ENCODE measurements at places on chromosomes 11 and 22.

- no peak for DNase-seq
These were observed 18.0 kb upstream of the TMEM218 start for GRCh38 chr11:125129316-125129993.

GRCh38 chr11:86818462-86819192 is 18.3 kb downstream of the PRSS23 start:
- no peak for DNase-seq

DNA sequence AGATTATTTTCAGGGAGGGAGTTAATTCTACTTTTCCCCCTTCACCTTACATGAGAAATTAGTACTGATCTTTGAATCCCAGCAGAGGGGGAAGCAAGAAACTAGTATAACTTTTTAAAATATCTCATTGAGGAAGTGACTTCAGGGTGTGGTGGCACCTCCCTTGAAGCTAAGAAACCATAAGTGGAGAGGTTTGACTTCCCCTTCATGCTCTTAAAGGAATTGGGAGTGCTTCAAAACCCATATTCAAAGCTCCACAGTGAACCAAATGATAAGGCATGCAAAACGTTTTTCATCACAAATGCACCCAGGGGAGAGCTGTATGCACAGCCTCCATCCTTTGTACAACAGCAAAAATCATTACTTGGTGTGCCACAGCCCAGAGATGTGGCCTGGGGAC is 540 bp downstream of the MS4A14 start:
- DNase-seq, result no peak

GRCh38 chr11:40722179-40722795 is 737.2 kb downstream of the LRRC4C start:
- DNase-seq, result no peak

DNA sequence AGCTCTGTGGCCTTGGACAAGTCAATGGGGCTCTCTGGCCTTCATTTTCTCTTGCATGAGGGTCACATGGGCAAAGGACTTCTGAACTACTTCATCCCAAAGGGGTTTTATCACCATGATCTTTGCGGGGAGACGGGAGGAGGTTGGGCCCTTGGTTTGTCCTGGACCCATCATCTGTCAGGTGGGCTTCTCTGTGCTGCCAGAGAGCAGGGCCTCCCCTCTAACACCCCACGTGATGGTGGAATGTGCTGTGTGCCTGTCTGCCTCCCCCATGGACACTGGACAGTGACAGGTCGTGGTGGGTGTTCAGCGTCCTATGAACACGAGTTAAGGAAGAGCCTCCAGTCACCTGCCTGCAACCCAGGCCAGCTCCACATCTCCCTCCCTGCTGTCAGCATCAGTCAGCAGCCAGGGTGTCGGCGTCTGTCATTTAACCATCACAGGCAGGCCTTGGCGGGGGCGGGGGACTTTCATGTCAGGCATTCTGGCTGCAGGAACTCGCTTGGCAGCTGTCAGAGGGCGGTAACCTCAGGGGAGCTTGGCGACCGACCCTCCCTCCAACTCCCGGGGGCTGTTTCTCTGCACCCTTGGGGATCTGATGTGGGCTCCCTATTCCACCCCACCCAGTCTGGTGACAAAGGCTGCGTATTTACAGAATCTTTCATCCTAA is 2.6 kb upstream of the SUN2 start:
- no peak for DNase-seq

- no peak for DNase-seq
These were observed 37.7 kb upstream of the FDX1 start for GRCh38 chr11:110392056-110392455.

- DNase-seq, result no peak
These were observed 5.8 kb downstream of the NXF1 start for GRCh38 chr11:62799486-62799885.

DNA sequence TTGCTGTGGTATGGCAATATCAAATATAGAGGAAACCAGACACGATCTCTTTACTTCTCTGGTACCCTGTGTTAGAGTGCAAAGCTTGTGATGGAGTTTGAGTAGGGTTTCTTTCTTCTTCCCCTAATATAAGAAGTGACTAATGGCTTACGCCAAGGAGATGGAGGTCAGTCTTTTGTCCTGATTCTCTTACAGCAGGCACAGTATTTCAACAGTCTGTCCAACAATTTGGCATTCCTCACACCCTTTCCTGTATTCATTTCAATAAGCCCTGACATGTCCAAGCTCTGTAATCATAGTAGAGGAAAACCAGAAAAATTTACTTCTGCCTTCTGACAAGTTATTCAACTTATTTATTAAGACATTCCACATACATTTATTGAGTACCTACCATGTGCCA is 546.2 kb downstream of the TMEM135 start:
- DNase-seq, result no peak

GRCh38 chr11:113470233-113470632 is 5.0 kb downstream of the DRD2 start:
- DNase-seq, result no peak

DNA sequence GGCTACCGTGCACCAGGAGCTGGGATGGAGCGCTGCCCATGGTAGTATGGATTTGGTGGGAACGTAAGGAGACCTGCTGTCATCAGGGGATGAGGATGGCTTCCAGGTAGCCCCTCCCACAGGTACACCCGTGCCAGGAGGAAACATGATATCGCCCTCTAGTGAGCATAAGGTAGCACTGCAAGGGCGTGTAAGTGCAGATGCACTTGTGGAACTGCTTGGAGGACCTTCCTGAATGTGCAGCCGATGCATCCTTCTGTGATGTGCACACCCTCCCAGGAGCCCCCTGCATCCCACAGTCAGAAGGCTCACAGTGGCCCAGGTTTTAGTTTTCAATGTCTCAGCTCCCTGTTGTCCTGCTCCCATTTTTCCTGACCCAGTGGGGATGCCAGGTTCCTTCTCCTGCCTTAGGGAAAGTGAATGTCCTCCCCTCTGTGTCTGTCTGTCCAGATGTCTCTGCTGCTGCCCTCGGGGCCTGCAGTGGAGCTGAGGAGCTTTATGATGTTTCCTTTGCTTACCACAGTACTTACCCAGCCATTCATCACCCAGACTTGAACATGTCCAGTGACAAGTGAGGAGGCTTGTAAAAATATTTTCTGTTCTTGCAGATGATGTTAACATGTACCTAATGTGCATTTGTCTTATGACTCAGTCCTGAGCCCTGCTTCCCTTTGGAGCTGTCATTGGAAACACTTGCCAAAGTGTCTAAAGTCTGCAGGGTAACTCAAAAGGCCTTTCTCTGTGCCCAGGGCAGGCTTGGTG is 49.2 kb downstream of the DBX1 start:
- no peak for DNase-seq

DNA sequence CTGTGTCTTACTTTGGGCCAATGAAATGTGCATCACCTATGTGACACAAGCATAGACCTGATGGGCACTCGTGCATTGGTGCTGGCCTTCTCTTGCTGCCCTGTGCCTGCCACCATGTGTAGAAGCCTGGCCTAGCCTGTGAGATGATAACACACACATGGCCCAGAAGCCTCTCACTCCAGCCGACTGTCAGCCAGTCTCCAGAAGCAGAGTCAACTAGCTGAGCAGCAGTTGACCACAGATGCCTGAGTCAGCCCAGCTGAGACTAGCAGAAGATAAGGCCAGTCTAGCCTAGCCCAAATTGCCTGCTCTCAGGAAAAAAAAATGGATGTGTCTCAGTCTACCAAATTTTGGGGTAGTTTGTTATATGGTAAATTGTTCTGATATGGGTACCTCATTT is 46.2 kb downstream of the CSNK2A3 start:
- no peak for DNase-seq

GRCh38 chr11:5604896-5605295 is 8.5 kb downstream of the TRIM6 start:
- DNase-seq, result no peak

DNA sequence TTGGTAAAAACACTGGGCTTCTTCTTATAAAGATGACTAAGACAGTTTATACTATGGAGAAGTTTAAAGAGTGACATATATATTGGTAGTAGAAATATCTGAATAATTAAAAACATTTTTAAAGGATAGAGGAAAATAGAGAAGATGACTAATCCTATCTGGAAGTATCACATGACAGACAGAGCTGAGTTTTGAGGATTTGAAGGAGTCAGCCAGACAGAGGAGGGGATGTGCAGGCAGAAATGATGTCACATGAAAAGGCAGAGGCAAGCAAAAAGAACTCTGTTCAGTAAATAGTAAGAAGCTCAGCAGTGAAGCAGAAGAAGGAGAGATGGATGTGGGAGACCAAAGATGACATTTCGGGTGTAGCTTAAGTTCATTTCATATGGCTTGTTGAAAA is 1.6 kb downstream of the OR10A2 start:
- DNase-seq, result no peak

GRCh38 chr11:77136074-77136473 is 8.0 kb downstream of the MYO7A start:
- no peak for DNase-seq
